ENCODE measurements at places on chromosomes 6 and 20. TPM values are rescaled to one million over a fixed set of nuclear protein-coding genes. Genes with fewer than 3 reads are reported as not detected.

The C20orf141 gene
- not detected for total RNA-seq

The ZSCAN23 gene
- not detected for total RNA-seq

The TMEM217 gene
- total RNA-seq, result 1.6 TPM

The STMND1 gene
- not detected for total RNA-seq

The CCDC28A gene
- total RNA-seq, result 10.8 TPM

The SYTL3 gene
- total RNA-seq, result 1.1 TPM

The TUBB1 gene
- 0.16 TPM for total RNA-seq

The FOXA2 gene
- total RNA-seq, result 43.6 TPM

The ENPP4 gene
- total RNA-seq, result 2.7 TPM

The PSORS1C2 gene
- total RNA-seq, result not detected

The CST5 gene
- total RNA-seq, result not detected

The AVP gene
- total RNA-seq, result not detected

The ADAM33 gene
- 0.12 TPM for total RNA-seq

The OOEP gene
- not detected for total RNA-seq

The ACTL10 gene
- 3.4 TPM for total RNA-seq

The SPTLC3 gene
- total RNA-seq, result 34.7 TPM

The REM1 gene
- total RNA-seq, result not detected

The SMIM28 gene
- not detected for total RNA-seq

The ULBP1 gene
- 5.4 TPM for total RNA-seq

The WFDC2 gene
- 14.3 TPM for total RNA-seq

The DOK5 gene
- not detected for total RNA-seq

The C20orf202 gene
- total RNA-seq, result not detected

The EMILIN3 gene
- total RNA-seq, result 0.51 TPM
